ENCODE measurements at places on chromosomes 7 and 10.
A peak's percentile ranks its signal among the peaks of the same experiment; 100 is the strongest.

DNA sequence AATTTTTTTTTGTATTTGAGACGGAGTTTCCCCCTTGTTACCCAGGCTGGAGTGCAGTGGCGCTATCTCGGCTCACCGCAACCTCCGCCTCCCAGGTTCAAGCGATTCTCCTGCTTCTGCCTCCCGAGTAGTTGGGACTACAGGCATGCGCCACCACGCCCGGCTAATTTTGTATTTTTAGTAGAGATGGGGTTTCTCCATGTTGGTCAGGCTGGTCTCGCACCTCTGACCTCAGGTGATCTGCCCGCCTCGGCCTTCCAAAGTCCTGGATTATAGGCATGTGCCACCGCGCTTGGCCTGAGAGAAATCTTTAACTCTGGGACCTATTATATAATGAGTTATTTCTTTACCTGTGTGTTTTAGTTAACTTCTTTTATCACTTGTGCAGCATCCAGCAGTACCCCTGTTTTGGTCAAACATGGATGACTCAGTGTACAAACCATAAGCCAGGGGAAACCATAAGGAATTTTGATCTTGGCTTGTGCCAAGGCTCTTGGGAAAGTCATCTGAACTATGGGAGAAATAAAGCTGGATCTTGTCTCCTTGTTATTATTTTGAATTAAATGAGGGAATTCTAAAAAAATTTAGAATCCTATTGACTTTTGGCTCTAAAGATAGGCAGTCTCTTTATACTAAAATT lies 23.6 kb upstream of the ZRANB1 start:
- no peak for DNase-seq

GRCh38 chr7:100171087-100171681 lies 2.8 kb upstream of the GAL3ST4 start:
- no peak for DNase-seq

GRCh38 chr7:142153400-142153799 lies 41.9 kb downstream of the MGAM2 start:
- no peak for DNase-seq

- no peak for DNase-seq
Observed at GRCh38 chr10:47246406-47247147, 53.4 kb upstream of the GDF10 start.

DNA sequence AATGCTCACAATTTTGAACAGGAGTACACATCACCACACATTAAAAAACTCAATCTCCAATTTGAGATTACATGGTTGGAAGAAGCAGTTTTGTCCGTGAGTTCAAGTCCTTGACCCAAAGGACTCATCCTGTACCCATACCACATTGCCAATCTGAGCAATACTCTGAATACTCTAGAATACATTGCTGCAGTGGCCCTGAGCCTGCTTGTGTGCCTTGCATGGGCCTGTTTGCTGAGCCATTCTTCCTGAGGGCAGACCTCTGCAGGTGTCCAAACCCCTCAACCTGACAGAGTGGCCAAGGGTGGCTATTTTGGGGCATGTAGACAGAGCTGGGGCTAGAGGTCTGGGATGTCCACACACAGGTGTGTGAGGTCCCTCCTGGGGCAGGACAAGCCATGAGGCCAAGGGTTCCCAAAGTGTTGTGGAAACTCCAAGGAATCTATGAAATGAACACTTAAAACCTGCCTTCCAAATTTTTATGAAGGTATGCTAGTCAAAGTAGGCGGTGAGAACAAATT lies 15.5 kb downstream of the AGMO start:
- DNase-seq = no peak

GRCh38 chr7:101814081-101814990 lies 3.1 kb upstream of the CUX1 start:
- DNase-seq = peak; percentile 73

DNA sequence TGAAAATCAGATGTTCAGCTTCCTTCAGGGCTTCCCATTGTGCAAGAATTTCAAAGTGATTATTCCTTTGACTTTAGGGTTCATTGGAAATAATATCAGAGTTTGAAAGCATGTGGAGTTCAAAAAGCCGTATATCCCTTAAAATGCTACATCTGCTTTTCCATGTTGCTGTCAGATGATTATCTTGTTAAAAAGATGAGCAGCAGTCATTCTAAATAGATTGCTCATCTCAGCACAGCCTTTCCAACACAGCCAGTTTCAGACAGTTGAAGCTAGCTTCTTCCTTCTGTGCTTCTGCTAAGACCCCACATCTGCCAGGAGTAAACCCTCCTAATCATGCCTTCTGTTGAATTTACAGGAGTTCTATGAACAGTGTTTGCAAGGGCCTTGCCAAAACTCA lies 204.4 kb upstream of the PTER start:
- DNase-seq = no peak

DNA sequence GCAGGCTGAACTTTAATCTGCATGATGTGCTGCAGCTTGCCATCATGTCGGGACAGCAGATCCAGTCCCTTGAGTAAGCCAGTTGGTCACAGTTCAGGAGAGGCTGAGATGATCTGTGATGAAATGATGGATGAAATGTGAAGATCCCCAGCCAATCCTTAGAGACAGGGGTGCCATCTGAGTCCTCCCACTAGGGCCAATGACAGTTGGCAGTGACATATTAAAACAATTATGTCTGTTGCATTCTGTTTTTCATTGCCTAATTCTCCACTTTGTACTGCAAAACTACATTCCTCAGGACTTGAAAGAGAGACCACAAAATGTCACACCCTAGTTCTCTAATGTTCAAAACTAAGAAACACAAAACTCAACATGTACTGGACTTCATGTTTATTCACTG lies 66.3 kb upstream of the CAV2 start:
- no peak for DNase-seq

DNA sequence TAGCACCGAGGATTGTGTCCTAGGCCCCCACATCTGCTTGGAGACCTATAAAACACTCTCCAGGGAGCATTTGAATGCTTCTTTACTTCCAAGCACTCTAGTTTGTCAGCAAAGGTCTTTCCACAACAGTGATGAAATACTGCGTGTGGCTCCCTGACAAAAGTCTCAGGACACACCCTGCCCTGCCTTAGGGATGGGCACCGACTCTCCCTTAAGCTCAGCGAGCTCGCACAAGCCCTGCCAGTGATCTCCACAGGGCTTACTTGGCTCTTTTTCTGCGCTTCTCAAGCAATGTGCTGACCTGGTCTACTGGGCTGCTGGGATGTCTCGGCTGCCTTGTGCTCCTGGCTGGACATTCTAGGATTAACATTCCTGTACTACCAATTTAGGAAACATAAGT lies 84.3 kb upstream of the MPP7 start:
- DNase-seq = no peak

DNA sequence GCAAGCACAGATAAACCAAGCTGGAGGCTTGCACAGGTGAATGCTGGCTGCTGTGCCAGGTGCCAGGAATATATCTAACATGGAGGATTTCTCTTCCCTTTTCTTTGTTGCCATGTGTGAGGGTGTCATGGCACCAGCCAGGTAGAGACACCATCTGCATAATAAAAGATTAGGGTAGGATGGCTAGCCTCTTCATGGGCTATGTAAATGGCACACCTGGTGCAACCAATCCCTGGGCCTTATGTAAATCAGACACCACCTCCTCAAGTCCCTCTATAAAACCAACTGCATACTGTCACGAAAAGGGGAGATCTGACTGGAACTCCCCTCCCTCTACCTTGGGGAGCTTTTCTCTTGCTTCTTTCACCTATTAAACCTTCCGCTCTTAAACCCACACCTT lies 322.5 kb upstream of the POM121L12 start:
- DNase-seq = no peak

- DNase-seq = peak; percentile 87
Observed at GRCh38 chr10:124709861-124710260, 34.3 kb downstream of the FAM53B start.

- no peak for DNase-seq
Observed at GRCh38 chr7:48360574-48360973, 189.3 kb downstream of the ABCA13 start.

DNA sequence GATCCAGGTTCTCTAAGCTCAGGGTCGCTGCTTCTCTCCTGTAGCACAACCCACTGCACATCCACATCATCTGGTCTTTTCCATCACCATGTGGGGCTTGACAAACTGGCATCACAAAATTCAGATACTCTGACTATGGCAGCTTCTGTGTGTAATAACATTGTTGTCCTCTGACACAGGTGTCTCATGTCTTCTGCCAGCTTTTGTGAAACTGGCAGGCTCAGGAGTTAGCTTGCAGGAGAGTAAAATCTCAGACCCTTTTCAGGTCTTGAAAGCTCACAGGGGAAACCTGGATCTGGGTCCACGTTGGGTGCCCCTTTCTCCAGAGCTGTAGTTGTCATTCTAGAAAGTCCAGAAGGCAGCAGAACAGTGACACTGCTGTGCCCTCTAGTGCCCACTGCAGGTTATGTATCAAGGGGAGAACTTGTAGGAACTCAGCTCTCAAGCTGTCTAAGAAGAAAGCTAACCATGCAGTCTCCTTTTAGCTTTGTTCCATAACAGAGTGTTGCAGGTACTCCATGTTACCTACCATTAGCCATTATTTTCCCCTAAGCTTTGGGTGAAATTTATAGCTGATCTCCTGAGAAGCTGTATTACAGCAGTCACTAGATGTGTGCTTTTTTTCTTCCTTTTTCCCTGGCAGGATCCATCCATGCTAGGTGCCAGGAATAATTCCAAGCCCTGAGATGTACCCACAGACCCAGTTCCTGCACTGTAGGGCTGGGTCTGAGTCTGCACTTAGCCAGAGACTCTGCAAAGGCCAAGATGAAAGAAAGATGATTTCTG lies 102.7 kb downstream of the ZNF248 start:
- DNase-seq = no peak

GRCh38 chr10:127524908-127525665 lies 24.0 kb upstream of the NPS start:
- no peak for DNase-seq

- no peak for DNase-seq
Observed at GRCh38 chr10:127142136-127142535, 54.3 kb downstream of the INSYN2A start.

DNA sequence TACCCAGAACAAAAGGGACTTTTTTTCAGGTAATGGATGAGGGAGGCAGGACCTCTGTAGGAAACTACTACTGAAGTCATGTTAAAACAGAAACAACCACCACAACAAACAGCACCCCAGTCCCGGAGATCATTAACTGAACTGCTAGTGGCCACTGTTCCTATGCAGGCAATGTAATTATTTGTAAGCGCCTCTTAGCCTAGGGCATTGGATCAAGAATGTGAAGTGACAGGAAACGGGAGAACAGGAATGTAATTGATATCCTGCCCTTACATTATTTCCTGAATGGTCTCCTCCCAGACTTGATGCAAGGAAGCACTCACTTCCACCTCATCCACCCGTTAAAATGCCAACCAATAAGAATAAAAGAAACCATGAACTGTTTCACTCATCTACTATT lies 16.7 kb upstream of the GAD2 start:
- no peak for DNase-seq

- DNase-seq = no peak
Observed at GRCh38 chr7:36916116-36916515, 191.8 kb upstream of the AOAH start.

DNA sequence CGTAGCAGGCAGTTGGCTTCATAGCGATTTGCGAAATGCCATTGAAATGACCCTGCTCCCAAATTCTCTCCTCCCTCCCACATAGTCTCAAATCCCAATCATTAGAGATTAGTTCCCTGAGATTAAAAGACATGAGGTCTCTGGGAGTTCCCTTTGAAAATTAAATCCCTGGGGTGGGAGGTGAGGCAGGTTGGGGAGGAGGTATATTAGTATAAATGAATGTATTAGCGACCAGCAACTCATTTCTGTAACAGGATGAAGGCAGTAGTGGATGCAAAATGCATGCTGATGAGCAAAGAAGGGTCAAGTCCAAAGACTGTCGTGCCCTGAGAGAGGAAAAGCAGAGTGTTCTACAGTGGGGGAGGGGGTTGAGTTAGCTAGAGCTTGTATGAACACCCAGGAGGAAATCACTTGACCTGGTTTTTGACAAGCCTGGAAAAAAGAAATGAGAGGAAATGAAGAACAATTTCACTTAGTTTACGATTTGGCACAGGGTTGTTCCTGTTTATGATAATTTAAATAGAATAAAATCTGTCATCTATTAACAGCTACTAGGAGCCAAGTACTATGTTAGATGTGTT lies 79.6 kb upstream of the MTPN start:
- DNase-seq = no peak

- no peak for DNase-seq
Observed at GRCh38 chr10:58320351-58321049, 14.3 kb upstream of the UBE2D1 start.

- no peak for DNase-seq
Observed at GRCh38 chr10:108629834-108630233, 1293.5 kb downstream of the XPNPEP1 start.

GRCh38 chr10:123573236-123574108 lies 92.7 kb upstream of the GPR26 start:
- peak; percentile 15 for DNase-seq

DNA sequence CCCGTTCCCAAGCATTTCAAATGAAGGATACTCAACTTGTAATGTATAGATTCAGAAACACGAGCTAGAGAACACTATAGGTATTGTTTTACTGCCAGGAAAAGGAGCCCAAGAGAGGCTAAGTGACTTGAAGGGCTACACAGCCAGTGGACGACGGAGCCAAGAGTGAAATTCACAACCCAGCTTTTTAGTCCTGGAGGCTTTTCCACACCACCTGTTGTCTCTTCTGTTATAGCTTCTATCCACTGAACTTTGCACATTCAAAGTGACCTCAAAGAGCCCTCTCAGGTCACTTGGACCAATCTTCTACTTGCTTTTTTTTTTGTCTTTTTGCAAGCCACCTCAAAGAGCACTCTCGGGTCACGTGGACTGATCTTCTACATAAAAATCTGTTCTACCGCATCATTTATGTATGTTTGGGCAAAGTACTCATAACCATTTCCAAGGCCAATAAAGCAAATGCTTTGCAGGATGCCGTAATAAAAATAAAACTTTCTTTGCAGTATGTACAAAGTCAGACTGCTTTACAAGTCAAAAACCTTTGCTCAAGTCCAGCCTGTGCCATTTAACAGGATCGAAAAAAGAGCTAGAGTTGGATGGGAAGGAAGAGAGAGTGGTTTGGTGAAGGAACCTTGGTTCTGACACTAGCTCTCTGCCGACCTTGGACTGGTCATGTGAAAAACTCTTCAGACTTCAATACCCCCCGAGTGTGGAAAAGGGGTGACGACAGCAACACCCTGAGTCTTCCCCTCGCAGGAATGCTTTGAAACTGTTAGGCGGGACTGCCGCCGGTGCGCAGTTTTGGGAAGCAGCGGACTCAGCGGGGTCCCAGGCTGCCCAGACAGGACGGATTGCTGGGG lies 821 bp downstream of the SLC35B4 start:
- peak; percentile 15 for DNase-seq

DNA sequence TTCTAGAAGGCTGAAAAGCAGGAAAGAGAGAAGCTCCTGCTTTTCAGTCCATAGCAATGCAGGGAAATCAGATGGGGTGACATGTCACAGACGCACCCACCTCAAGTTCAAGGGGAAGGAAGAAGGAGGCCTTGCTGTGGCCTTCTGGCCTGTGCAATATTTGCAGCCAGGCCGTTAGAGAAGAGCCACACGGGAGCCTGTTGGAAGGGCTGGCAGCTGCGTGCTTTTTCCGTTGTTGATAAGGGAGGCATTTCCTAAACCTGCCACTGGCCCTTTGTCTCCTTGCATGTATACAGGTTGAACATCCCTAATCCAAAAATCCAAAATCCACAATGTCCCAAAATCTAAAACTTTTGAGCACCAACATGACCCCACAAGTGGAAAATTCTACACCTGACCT lies 492.5 kb upstream of the ZMIZ1 start:
- no peak for DNase-seq

Measured in inflammatory macrophage treated with lipopolysaccharide for 4 hours (primary cell).